ENCODE measurements at places on chromosomes 7 and 10.

DNA sequence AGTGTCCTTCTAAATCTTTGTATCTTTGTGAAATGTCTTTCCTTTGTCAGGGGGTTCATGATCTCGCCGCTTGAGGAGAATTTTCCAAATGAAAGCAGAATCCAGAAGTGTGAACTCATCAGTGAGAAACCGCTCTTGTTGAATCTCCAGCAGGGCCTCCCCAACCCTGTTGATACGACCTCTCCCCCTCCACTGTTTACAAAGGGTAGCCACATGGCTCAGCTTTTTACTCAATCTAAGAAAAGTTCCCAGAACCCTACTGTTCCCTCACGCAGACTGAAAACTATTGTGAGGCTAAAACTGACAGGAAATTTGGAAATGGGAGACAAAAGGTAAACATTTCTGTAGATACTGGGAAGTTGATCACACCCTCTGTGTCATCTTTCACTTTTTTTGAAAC is 73.9 kb downstream of the SEMA3C start:
- DNase-seq, result no peak

DNA sequence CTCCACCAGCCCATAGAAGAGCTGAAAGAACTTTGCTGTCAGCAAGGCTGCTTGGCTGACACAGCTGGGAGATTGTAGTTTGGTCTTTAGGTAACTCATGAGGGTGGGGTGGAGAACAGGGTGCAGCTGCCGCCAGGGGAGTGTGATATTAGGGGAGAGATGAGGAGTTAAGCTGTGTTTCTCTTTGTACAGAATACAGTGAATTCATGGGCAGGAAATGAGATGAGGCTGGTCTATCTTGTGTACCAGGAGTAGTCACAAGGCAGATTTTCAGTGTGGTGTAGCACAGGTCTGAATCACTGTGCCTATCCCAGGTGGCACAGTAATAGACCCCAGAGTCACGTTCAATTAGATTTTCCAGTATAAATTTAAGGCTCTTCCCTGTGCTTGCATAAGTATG is 56.6 kb upstream of the TARP start:
- DNase-seq, result no peak

GRCh38 chr7:151754142-151754590 is 122.7 kb downstream of the PRKAG2 start:
- no peak for DNase-seq

GRCh38 chr10:110370006-110370405 is 65.3 kb upstream of the SMNDC1 start:
- no peak for DNase-seq

GRCh38 chr7:121279060-121279620 is 49.7 kb upstream of the WNT16 start:
- DNase-seq, result no peak

DNA sequence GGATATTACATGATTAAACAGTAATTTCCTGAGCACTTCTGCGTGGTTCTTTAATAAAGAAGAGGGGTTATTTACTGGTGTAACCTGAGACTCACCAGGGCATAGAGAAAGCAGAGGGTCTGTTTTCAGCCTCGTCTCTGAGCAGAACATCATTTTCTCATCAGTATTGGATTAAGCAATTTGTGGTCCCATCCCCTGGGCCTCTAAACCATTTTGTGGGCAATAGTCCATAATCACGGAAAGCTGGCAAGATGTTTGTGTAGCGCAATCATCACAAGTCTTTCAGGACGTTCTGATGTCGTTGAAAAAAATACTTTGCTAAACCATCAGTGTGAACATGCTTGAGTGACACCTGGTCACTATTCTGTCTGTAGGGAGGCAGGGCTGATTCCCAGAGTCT is 37.1 kb upstream of the SEC61G start:
- DNase-seq, result no peak

DNA sequence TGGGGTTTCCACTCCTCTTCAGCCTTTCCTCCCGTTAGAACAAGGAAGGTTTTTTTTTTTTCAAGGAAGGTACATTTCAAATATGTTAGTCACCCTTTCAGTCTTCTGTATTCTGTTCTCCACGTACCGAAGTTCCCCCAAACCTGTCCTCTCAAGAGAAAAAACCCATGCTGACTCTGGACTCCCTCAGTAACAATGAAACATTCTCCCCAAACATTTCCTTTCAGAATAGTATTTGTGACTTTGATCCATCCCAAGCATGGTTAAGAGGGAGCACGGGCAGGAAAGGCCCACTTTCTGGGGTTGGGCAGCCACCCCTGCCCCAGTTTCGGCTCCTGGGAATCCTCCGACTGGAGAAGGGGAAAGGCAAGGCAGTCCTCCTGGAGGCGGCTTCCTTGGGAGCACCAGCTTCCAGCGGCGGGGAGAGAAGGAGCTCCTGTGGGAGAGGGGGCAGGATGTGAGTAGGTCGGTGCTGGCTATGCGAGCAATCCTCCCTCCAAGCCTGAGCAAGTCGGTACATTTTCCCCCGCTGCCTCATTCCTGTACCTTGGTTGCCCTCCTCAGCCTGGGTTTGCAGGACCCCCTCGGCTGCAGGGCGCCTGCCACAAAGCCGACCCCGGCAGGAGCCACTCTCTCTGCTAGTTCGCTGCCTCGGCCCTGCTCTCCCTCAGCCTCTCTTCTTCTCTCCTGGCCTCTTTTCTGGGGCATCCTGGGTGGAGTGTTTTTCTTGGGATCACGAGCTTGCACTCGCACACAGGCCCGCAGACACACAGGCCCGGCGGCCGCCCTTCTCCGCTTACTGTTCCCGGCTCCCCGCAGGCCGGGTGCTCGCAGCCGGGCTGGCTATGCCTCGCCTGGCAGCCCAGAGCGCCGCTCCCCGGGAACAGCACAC is 2.1 kb upstream of the HOXA1 start:
- no peak for DNase-seq

- DNase-seq, result no peak
Measured at GRCh38 chr7:47751043-47751442, 169.1 kb upstream of the TNS3 start.

DNA sequence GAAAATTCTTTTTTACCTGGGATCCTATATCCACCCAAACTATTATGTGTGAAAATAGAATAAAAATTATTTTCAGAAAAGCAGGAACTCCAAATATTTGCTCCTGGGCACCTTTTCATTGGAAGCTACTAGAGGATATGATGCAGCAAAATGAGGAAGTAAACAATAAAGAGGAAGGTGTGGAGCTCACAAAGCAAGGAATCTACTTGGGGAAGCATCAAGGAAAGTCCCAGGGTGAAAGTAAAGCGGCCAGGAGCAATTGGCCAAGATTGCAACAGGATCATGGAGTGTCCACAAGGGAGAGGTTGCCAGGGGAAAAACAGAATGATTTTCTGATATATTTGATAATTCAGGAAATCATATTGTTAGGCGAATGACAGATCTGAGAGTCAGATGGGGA is 80.8 kb downstream of the CARD11 start:
- DNase-seq, result no peak

DNA sequence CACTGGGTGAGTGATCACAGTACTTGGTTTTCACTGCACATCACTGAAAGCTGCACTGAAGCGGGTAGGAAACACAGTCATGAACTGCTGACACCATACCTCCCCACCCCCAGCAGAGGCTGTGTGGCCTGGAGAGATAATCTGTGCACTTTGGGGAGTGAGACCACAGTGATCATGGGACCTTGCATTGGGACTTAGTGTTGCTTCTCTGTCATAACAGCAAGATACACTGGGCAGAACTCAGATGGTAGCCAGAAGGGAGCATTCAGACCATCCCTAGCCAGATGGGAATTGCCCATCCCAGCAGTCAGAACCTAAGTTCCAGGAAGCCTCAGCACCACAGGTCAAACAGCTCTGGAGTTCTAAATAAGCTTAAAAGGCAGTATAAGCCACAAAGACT is 346.4 kb upstream of the TMEM229A start:
- no peak for DNase-seq

DNA sequence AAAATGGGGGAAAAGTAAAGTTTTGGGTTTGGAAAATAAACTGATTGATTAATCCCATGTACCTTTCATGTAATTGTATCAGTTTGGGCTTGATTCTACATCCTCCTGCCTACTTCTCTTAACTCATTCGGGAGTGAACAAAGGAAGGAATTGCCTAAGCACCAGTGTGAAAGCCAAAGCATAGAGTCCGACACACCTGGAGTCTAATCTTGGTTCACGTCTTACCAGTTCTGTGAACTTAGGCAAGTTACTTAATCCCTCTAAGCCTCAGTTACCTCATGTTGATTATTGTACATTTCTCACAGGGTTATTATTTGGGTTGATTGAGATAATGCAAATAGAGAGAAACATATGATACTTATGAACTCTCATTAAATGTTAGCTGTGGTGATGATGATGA is 41.1 kb upstream of the PRPS1L1 start:
- no peak for DNase-seq

- DNase-seq, result no peak
Measured at GRCh38 chr7:3154317-3154716, 110.7 kb upstream of the CARD11 start.

GRCh38 chr10:50557130-50557682 is 66.5 kb downstream of the SGMS1 start:
- no peak for DNase-seq

DNA sequence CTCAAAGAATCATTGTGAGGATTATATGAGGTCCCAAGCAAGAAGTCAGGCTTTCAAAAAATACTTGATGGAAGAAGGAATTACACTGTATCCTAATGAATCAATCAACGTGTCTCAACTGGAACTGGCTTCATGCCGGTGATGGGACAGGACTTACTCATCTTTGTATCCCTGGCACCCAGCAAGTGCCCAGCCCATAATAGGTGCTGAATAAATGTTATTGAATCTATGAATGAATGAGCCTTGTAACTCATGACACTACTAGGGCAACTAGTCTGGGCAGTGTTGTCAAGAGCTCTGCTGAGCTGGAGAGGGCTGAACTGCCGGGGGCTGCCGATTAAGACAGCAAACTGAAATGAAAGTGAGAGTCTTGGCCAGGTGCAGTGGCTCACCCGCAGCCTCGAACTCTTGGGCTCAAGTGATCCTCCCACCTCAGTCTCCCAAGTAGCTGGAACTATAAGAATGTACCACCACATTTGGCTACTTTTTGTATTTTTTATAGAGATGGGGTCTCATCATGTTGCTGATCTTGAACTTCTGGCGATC is 87.2 kb upstream of the KIF5B start:
- DNase-seq, result no peak

DNA sequence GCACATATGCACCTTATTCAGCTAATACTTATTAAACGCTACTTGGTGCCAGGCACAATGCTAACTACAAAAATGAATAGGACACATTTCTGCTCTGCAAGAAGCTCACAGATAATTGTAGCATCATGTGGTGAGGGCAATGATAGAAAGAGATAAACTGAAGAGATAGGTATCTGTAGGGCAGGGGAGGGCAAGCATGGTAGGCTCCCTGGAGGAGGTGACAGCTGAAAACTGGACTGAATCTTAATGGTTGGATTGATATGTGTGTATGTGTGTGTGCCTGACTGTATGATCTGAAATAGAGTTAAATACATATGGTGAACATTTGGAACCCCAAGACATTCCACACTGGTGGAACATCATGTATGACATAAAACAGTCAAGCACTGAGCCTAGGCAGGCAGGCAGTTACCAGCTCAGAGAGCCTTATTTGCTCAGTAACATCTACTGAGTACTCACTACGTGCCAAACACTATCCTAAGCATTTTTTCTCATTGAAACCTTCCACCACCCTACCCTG is 4.8 kb upstream of the CEP55 start:
- DNase-seq, result no peak

DNA sequence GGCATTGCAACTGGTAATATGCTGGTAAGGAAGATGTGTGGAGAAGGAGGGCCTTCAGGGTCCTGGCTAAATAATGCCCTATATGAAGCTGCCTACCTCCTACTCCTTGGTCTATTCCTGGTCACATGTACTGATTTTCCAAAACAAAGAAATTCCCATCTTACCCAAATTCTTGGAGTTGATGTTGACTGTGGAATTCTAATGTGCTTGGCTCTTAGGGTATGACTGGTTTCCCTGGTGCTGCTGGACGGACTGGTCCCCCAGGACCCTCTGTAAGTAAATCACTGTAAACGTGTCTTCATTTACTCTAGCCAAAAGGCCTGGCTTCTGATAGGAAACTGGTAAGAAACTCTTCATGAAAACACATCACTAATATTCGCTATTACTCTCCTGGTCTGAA is 27.0 kb downstream of the COL1A2 start:
- DNase-seq, result no peak

- no peak for DNase-seq
Measured at GRCh38 chr10:104612571-104613205, 28.4 kb upstream of the SORCS3 start.

DNA sequence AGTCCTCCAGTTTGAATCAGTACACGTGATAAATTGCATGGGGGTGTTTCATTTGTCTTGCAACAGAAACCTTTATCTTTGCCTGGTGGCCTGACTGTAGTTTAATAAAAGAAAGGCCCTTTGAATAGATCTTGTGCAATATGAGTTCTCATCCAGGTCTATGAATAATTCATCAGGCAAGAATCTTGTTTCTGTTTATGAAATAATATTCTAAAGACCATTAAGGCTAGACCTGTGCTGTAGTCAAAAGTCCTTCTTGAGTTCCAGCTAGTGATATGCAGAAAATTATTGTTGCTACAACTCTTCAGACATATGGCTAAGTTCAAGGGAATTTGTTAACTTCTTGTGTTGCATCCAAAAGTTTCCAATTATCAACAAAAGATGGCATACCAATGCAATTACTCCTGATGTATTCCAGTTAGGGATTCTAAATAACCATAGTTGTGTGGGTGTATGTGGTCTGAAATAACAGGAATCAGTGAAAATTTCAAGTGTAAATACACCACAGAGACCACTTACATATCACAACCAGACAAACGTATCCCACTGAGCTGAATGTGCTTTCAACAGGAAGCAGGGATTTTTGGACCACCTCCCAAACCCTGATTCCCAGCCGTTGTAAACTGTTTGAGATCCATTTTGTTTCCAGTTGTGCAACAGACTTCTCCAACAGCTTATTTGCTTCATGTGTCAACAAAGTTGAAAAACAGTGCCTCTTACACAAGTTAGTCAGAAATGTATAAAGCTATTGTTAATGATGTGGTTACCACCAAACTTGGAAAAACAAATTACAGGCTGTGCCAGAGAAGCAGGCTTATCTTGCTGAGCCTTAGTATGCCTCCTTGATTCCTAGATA is 54.7 kb upstream of the BICC1 start:
- no peak for DNase-seq

DNA sequence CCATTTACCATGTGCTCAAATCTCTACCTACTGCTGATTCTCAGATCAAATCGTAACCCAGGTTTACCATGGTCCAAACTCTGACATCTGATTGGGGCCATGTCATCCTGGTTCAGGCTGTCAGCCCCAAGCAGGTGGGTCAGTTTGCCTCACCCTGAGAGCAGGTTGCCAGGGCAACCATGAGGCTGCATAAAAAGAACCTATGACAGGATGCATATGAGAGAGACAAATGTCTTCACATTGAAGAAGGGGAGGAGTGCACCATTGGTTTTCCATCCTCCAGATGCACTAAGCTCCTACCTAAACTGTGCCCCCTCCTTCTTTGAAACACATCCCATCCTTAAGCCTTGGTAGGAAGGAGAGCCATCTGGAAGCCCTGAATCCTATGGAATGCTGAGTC is 10.2 kb downstream of the PRSS1 start:
- DNase-seq, result no peak
